ENCODE measurements at places on chromosomes 3 and 15.

DNA sequence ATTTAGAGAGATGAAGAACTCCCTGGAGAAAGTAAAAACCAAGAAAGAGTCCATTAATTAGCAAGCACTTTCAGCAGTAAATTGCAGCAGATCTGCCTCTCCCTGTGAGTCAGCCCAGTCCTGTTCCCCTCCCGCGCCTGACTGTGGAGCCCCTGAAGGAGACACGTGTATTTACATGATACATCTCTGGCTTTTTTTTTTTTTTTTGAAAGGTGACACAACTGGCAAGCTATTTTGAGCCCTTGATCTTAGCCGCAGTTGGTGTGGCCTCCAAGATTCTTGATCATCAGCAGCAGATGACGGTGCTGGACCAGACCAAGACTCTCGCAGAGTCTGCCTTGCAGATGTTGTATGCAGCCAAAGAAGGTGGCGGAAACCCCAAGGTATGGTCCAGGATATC, 271.8 kb upstream of the TPM1 start:
- peak; percentile 97 for DNase-seq

- DNase-seq, result peak; percentile 71
These were observed 20.2 kb upstream of the DIPK2A start for GRCh38 chr3:143951351-143951971.

GRCh38 chr3:141442446-141442845, 44.4 kb upstream of the RASA2 start:
- DNase-seq, result no peak

- no peak for DNase-seq
These were observed 35.2 kb downstream of the BDH1 start for GRCh38 chr3:197520311-197521276.

DNA sequence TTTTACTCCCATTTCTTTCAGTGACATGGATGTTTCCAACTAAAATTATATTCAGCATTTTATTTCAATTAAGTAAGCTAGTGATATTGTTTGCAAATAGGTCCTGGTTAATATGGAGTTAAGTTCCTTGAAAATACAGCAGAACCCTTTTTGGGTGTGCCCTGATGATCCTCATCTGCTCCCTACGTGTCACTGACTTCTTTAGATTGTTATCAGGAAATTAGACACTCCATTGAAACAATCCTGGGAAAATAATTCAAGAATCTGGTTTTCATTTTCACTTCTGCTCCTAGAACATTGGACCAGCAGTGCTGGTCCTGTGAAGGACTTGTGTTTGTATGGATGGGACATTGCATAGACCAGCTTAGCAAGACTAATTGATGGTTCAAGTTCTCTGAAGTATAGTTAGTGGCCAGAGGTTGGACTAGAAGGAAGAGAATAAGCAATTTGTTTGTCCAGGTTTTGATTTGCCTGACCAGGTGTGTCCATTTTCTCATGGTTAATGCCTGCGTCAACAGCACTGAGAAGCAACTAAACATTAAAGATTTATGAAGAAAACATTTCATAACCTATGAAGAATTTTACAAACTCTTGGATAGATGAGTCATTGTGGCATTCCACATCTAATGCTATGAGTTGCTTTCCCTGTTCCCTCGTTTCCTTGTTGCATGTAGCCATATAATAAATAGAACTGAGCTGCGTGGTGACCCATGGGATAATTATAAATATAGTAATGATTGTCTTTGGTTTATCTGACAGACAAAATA, 95.8 kb downstream of the ZPLD1 start:
- DNase-seq, result peak; percentile 40

DNA sequence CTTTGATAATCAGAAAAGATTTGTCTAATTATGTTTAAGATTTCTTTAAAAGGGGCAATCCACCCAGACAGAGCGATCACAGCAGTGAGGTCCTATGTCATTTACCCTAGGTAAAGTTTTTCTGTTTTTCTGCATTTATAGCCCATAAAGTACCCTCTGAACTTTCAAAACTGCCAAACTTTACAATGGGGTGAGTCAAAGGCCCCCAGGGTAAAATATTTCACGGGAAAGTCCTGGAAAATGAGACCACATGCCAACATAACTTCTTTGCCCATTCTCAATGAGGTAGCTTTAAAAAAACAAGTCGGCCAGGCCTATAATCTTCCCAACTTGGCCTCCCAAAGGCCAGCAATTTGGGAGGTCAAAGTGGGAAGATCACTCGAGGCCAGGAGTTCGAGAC, 53.0 kb downstream of the SUCLG2 start:
- no peak for DNase-seq

- DNase-seq, result peak; percentile 37
These were observed 985.6 kb downstream of the EPHA3 start for GRCh38 chr3:90092994-90093393.

DNA sequence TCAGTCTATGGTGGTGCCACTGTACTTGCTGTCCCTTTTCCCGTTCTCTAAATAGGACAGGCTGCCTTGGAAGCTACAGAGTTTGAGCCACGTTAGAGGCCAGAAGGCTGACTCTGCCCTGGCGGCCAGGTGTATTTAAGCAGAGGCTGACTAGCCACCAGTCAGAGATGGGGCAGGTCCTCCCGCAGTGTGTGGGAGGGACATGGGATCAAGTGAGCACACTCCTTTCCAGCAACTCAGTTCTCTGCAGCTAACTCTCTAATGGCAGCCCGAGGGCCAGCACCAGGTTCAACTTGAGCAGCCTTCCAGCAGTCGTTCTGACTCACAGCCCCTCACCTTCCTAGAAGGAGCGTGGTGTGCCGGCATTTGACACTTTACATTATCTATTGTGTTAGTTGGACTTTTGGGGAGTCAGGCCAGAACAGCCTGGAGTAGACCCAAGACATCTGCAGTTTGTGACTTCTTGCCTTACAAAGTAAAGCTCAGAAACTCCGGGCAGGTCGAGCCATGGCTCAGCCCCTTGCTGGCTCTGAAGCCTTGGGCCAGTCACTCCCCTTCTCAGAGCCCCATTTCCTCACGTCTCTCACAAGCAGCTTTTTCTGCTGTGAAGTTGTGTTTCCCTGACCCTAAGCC, 46.7 kb upstream of the MYZAP start:
- no peak for DNase-seq

GRCh38 chr15:85276508-85276907, 103.9 kb upstream of the AKAP13 start:
- no peak for DNase-seq

DNA sequence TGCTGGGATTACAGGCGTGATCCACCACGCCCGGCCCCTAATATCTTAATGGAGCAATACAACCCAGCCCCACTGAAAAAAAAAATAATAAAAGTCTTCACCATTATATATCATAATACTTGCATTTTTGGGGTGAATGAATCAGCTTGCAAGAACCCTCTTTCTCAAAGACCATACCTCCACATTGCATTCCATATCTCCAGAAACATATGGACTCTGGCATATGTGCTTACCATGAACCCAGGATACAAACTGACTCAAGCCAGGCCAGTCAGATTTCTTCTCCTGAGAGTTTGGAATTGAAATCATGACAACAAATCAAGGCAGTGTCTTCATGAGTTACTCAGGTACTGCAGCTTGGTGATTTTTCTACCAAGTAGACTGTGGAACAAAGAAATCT, 101.2 kb downstream of the FRMD5 start:
- no peak for DNase-seq

DNA sequence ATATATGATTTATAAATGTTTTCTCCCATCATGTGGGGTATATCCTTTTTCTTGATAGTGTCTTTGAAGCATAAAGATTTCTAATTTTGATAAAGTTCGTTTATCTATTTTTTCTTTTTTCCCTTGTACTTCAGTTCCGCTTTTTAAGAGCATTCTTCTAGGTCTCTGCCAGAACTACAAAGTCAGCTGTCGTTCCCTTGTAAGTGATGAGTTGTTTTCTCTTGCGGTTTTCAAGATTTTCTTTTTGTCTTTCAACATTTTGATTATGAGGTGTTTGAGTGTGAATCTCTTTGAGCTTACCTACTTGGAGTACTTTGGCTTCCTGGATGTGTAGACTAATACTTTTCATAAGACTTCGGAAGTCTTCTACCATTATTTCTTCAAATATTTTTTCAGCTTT, 9.3 kb upstream of the PRICKLE2 start:
- no peak for DNase-seq
